ENCODE measurements at places on chromosomes 6 and 20. TPM values are rescaled to one million over a fixed set of nuclear protein-coding genes. Genes with fewer than 3 reads are reported as not detected.

The SOBP gene
- total RNA-seq = 7.5 TPM

The DNAH8 gene
- not detected for total RNA-seq

The DEFB132 gene
- 0.66 TPM for total RNA-seq

The MROH8 gene
- total RNA-seq = 3.6 TPM

The GTSF1L gene
- not detected for total RNA-seq

The SEC63 gene
- total RNA-seq = 75.2 TPM

The MOG gene
- not detected for total RNA-seq

The TBC1D22B gene
- total RNA-seq = 5.5 TPM

The TRAPPC3L gene
- total RNA-seq = 0.33 TPM

The CCM2L gene
- 1.5 TPM for total RNA-seq

The SGK2 gene
- 17.0 TPM for total RNA-seq

Measured in subcutaneous adipose tissue (tissue), 4 donors.